Stimulated activated CD4-positive, alpha-beta T cell treated with anti-CD3 and anti-CD28 coated beads, Interleukin-4, amount 100 ng/mL, for 48 hours (primary cell): ENCODE measurements at places on chromosomes 1 and 21.

- no peak for DNase-seq
Observed at GRCh38 chr1:201329801-201330200, 46.5 kb downstream of the PKP1 start.

DNA sequence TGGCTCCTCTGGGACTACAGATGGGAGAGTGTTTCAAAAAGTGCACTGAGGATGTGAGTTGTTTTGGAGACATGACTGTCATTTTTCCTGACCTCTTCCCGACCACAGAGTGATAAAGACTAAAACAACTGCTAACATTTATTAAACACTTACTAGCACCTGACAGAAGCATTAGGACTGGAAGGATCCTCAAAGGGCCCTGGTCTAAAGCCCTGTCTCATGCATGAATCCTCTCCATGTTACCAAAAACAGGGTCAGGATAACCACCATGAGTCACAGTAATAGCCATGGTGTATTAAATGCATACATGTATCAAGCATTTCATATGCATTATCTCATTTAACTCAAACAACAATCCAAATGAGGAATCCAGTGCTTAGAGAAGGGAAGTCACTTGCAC, 11.5 kb downstream of the CYB5RL start:
- DNase-seq, result no peak

DNA sequence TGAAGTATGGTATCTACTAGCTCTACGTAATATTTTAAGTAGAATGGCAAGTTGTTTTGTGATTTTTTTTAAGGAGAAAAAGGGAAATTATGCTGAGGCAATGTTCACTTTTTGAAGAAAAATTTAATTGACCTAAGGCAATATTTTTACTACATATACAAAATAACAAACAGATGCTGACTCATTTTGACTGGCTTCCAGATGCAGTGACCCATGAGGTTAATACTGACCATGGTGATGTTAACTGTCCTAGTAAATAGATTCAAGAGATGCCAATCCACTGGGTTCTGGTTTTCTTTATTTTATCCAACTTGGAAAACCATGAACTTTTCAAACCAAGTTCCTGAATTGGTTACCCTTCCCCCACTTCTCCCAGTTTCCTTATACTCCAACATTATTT, 154.9 kb downstream of the CRB1 start:
- no peak for DNase-seq

DNA sequence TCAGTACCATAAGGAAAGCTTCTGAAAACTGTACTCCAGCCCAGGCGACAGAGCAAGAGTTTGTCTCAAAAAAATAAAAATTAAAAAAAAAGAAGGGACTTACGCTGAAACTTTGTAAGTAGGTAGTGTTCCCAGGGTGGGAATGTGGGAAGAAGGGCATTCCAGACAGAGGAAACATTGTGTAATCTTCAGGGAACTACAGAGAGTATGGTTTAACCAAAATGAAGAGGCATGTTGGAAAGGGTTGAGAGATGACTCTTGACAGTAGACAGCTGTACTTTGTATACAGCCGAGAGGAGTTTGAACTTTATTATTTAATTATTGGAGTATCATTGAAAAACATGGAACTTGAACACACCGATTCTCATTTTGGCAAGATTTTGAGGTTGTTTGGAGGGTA, 43.0 kb downstream of the PPP2R5A start:
- no peak for DNase-seq

DNA sequence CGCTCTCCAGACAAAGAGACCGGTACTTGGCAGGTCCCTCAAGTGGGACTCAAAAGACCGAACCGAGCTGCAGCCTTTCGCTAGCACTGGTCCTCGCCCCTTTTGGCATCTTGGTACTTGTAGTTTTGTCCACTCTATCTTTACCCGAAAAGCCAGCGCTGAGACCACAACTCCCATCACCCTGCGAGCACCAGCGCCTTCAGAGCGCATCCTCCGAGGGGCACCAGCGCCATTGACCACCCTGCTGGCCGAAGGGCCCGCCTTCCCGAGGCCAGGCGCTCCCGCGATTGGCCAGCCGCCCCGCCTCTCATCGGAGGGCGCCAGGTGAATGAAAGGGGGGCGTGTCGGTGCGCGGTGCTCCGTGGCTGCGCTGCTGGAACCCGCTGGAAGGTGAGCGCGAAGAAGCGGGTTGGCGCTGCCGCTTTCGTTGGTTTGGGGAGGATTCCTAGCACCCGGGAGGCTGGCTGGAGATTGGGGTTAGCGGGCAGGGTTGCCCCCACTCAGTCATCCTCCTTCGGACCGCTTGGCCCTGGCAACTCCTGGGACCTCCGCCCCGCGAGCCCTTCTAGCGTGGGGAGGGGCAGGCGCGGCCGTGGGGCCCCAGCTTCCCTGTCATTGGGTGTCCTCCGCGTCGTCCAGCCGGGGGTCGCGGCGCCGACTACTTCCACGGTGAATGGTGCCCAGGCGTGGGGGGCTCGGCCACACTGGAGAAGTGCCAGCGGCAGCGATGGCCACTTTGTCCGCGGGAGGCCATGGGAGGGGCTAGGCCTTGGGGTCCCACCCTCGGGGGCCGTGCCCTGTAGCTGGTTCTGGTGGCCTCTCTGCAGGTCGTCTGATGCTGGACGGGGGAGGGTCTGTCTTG, at the start of gene ZBTB8B:
Gene ZBTB8B (plus strand): TSS at position 357 of the 862 bp plus-strand sequence. CDS start 5,553 bp downstream, outside the sequence.
- DNase-seq, result peak; percentile 28

DNA sequence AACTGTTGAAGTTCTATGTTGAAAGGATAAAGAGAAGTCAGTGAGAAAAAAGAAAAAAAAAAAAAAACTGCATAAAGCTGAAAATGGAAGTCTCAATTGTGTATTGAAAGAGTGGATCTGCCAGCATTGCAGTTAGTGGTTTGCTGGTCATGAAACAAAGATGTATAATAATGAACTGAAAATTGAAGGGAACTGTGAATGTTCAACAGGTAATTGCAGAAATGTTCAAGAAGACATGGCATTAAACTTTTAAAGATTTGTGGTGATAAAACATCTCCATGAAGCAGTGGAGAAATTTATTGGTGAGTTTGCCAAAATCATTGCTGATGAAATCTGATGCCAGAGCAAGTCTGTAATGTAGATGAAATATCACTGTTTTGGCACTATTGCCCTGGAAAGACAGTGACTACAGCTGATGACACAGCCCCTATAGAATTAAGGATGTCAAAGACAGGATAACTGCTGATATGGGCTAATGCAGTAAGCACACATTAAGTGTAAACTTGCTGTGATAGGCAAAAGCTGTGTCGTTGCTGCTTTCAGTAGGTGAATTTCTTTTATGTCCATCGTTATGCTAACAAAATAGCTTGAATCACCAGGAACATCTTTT, 71.0 kb downstream of the RD3 start:
- DNase-seq, result no peak

- DNase-seq, result no peak
Observed at GRCh38 chr1:110067893-110068645, 2.4 kb downstream of the ALX3 start.

DNA sequence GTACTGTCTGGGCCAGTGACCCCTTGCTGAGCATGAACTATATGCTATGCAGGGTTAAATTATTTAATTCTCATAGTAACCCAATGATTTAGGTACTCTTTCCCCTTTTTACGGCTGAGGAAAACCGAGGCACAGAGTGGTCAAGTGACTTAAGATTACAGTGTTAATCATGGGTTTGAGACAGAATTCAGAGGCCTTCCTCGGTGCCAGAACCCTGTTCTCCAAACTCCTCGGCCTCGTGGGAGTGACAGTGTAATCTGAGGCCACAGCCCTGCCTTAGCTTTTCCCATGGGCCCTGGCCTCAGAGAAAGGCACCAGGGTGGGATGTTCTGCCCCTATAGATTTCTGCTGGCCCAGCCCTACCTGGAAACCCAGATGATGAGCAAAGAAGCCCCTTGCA, 86.4 kb upstream of the ZNF648 start:
- no peak for DNase-seq

- no peak for DNase-seq
Observed at GRCh38 chr21:31447505-31447904, 103.4 kb upstream of the TIAM1 start.

DNA sequence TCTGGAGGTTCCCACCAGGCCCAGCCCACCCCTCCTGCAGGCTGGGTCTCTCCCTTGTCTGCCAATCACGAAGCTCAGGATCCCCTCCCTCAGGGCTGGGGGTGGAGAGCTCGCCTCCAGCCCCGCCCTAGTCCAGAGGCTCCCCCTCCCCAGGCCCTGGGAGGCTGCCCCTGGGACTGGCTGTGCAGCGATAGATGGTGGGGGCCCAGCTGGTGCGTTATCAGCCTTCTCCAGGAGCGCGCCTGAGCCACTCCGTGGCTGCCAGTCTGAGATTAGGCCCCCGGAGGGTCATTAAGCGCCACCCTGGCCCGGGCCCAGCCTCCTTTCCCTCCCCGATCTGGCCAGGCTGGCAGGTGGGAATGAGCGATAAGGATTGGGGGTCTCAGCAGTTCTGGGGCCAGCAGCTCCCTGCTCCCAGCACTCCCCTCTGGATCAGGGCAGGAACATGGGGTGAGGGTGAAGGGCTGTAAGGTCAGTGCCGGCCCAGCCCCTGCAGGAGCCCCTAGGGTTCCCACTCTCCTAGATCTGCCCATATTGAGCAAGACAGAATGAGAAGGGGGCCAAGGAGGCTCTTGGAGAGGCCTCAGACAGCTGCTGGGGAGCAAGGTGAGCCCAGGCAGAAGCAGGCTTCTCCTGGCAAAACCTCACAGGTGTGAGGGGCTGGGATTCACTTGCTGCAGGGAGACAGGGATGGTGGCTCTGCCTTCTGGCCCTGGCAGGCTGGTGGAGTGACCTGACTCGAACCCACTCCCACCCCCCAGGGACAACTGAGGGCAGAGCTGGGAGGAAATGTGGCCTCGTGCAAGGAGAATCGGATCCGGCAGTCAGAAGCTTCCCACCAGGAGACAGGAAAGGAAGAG, 8.5 kb downstream of the PDZK1IP1 start:
- DNase-seq, result no peak

GRCh38 chr1:109761227-109762038, 2.3 kb downstream of the EPS8L3 start:
- no peak for DNase-seq

DNA sequence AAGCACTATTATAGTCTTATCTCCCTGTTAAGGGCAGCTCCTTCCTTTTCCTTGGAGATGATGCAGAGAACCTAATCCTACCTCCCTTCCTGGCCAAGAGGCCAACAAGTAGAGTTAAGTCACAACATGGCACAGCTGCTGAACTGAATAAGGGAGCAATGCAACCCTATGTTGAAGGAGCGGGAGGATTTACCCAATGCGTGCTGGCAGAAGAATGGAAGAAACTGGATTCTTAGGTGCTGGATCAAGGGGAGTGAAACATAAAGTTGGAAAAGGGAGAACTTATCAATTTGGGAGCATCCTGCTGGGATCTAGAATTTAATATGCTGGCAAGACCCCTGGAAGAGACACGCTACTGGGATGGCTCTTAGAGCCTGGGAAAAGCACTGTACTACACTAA, 12.0 kb upstream of the HUNK start:
- no peak for DNase-seq
